H9 (cell line): ENCODE measurements at places on chromosomes 12 and 14.

DNA sequence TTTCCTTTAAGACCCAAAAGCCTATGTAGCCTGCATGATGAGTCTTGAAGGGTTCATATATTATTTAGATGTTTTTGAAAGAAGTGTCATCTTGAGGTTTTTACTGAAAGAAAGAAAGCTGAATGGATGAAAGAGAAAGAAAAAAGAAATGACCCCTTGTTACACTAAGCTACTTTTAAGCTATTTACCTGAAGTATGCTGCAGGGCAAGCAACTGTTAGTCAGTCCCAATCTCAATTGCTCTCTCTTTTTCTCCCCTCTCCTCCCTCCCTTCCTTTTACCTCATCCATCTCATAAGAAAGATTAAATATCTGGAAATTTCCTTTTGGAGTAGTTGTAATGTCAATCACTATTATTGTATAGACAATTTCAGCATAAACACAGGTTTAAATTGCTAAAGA, 512.4 kb downstream of the TMTC2 start:
- H3K36me3 ChIP-seq: peaks cover 5% of the 10 kb centered on the region
- no peak overlapping the region for H3K4me3 ChIP-seq
- DNase-seq: no peak
- H3K27me3 ChIP-seq: no peaks in the 10 kb centered on the region
- peak overlapping the region; percentile 25 for H3K27ac ChIP-seq

DNA sequence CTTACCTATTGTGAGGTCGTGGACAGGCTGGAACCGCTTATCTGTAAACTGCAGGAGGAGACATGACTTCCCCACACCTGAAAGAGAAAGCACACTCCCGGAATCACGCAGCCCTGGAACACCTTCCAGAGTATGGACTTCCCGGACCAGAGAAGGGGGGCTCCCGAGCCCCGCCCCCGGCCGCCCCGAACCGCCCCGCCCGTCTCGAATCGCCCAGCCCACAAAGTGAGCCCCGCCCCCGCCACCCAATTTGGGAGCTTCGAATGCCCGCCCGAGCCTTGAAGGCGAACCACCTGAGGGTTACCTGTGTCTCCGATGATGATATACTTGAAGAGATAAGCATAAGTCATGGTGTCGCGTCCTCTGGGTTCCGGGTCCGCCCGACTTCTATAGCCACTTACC, 235 bp downstream of the RAB2B start:
- peak overlapping the region; percentile 69 for H3K27ac ChIP-seq
- H3K4me3 ChIP-seq: peak overlapping the region; percentile 98
- no peaks in the 10 kb centered on the region for H3K27me3 ChIP-seq
- DNase-seq: no peak

GRCh38 chr12:122830517-122831214, 4.6 kb upstream of the HIP1R start:
- H3K36me3 ChIP-seq: no peaks in the 10 kb centered on the region
- H3K27me3 ChIP-seq: 0 out of 2 replicates have a peak, but pooled peaks cover 2% of the 10 kb centered on the region
- H3K4me3 ChIP-seq: no peak overlapping the region
- no peak overlapping the region for H3K27ac ChIP-seq
- no peaks in the 10 kb centered on the region for H3K4me1 ChIP-seq

DNA sequence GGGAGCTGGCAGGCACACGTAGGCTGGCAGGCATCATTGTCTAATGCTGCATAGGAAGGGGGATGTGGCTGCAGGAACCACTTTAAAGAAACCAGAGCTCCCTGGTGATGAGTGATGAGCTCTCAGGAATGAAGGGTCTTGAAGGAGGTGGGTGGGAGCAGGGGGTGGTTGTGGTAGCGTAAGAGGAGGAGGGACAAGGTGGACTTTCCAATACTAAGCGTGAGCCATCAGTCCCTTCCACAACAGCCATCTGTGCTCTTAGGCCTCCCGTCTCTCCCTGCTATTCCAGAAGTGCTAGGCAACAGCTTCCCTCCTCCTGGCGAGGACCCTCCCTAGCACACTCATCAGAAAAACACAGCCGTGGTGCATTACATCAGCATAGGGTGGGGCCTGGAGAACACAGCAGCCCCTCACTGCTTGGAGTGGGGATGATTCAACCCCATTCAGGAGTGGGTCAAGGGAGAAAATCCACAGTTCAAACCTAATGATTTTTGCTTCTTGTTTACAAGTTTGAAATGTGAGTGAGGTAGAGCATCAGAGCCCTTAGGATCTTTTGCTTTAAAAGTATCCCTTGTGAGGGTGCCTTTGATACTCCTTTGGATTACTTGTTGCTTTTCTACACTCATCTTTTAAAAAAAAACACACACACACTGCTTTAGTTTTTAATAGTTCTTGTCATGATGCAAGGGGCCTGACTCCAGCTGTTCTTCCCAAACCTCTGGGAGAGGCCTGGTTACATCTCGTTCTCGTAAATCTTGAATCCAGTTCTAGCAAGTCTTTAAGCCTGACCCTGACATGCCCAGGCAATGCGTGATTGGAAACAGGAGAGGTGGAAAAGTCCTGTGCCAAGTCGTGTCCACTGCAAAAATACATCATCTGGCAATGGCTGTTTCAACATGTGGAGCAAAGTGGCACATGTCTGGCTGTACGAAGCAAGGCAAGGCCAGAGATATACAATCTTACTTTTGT, 356.4 kb upstream of the DDHD1 start:
- peaks cover 4% of the 10 kb centered on the region for H3K36me3 ChIP-seq
- H3K4me1 ChIP-seq: no peaks in the 10 kb centered on the region
- peak; percentile 30 for DNase-seq
- no peaks in the 10 kb centered on the region for H3K27me3 ChIP-seq

- no peaks in the 10 kb centered on the region for H3K4me1 ChIP-seq
- H3K27ac ChIP-seq: no peak overlapping the region
- no peaks in the 10 kb centered on the region for H3K27me3 ChIP-seq
- DNase-seq: no peak
- H3K36me3 ChIP-seq: no peaks in the 10 kb centered on the region
Observed at GRCh38 chr12:79140711-79141110, 276.1 kb downstream of the SYT1 start.

- no peak overlapping the region for H3K4me3 ChIP-seq
- H3K36me3 ChIP-seq: no peaks in the 10 kb centered on the region
- no peak for DNase-seq
- no peaks in the 10 kb centered on the region for H3K27me3 ChIP-seq
- no peak overlapping the region for H3K27ac ChIP-seq
- H3K4me1 ChIP-seq: no peaks in the 10 kb centered on the region
Observed at GRCh38 chr12:59980476-59980875, 384.6 kb downstream of the SLC16A7 start.

DNA sequence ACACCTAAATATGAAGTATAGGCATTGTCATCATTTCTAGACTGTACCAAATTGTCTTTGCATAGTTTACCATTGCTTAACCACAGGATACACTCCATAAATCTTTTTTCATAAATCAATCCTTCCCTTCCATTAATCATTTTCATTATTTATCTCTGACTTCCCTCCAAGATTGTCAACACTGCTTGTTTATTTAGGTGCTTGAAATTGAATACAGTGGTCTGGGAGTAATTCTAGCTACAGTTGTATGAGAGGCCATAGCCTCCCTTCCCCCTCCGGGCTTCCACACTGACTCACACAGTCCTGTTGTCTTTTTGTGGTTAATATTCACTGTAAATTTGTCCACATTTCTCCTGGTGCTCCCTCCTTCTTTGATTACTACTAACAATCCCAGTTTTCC, 114.2 kb upstream of the ARID2 start:
- H3K27me3 ChIP-seq: no peaks in the 10 kb centered on the region
- H3K27ac ChIP-seq: no peak overlapping the region
- no peak overlapping the region for H3K4me3 ChIP-seq
- no peaks in the 10 kb centered on the region for H3K4me1 ChIP-seq

DNA sequence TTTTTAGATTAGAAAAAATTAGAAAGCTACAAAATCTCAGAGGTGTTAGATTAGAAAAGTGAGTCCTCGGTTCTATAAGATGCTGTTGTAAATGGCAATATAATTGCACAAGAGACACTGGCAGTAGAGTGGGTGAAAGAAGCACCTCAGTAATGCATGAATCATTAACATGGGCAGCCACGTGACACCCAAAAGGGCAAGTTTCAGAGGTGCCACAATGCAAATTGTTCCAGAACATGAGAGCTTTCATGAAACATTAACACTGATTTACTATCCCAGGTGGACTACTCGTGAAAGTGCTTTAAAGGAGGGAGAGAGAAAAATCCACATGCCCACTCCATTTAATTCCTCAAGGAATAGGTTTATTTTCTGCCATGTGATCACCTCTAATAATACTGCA, 108.4 kb downstream of the PTPRR start:
- no peak overlapping the region for H3K4me3 ChIP-seq
- H3K27me3 ChIP-seq: no peaks in the 10 kb centered on the region
- no peak overlapping the region for H3K27ac ChIP-seq

GRCh38 chr12:54411391-54412241, 7.5 kb downstream of the ITGA5 start:
- H3K27ac ChIP-seq: no peak overlapping the region
- peak; percentile 76 for DNase-seq
- H3K36me3 ChIP-seq: peaks cover 5% of the 10 kb centered on the region; the same call in 1 of the 3 replicates

DNA sequence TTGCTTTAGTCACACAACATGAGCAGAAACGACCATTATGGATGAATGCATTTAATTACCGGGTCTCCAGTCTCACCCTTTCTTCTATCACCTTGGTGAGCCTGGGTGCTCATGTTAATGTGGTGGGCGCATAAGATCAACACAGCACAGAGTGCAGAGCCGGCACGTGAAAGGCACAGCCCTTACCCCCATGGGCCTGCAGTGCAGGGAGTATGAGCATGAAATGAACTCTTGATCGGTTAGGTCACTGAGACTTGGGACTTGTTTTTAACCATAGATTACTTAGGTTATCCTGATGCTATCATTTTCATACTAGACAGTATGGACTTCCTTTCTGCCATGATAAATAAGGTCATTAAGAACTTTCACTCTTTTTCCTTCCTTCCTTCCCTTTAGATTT, 156.8 kb downstream of the CRADD start:
- H3K4me3 ChIP-seq: no peak overlapping the region
- no peaks in the 10 kb centered on the region for H3K36me3 ChIP-seq
- H3K27ac ChIP-seq: no peak overlapping the region

GRCh38 chr12:54585243-54585642, 3.2 kb downstream of the PPP1R1A start:
- peak overlapping the region; percentile 25; the same call in 1 of the 3 replicates for H3K4me3 ChIP-seq
- peaks cover 3% of the 10 kb centered on the region; the same call in 1 of the 2 replicates for H3K4me1 ChIP-seq
- no peak overlapping the region for H3K27ac ChIP-seq
- peaks cover 6% of the 10 kb centered on the region; the same call in 1 of the 2 replicates for H3K36me3 ChIP-seq
- peaks cover 10% of the 10 kb centered on the region; the same call in 1 of the 2 replicates for H3K27me3 ChIP-seq

DNA sequence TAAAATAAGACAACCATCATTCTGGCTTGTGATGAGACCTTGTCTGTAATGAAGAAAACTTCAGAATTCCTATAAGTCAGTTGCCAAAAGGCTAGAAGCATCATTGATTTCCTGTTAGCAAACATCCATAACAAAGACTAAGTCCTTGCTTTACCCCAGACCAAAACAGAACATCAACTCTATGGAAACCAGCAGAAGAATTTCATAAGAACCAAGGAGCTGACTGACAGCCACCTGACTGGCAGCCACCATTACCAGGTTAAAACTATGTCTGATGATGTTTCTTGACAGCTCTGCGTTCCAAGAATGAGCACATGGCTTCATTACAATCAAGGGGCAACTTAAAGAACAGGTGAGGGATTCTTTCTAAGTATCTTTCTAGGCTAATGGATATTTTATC, 29.3 kb downstream of the HECTD4 start:
- no peaks in the 10 kb centered on the region for H3K36me3 ChIP-seq
- DNase-seq: no peak
- H3K27me3 ChIP-seq: no peaks in the 10 kb centered on the region
- H3K27ac ChIP-seq: no peak overlapping the region
- H3K4me3 ChIP-seq: no peak overlapping the region

- H3K4me3 ChIP-seq: no peak overlapping the region
- no peaks in the 10 kb centered on the region for H3K36me3 ChIP-seq
- H3K27me3 ChIP-seq: no peaks in the 10 kb centered on the region
- H3K4me1 ChIP-seq: no peaks in the 10 kb centered on the region
- no peak overlapping the region for H3K27ac ChIP-seq
- DNase-seq: no peak
Observed at GRCh38 chr12:115166698-115167315, 482.8 kb upstream of the TBX3 start.

DNA sequence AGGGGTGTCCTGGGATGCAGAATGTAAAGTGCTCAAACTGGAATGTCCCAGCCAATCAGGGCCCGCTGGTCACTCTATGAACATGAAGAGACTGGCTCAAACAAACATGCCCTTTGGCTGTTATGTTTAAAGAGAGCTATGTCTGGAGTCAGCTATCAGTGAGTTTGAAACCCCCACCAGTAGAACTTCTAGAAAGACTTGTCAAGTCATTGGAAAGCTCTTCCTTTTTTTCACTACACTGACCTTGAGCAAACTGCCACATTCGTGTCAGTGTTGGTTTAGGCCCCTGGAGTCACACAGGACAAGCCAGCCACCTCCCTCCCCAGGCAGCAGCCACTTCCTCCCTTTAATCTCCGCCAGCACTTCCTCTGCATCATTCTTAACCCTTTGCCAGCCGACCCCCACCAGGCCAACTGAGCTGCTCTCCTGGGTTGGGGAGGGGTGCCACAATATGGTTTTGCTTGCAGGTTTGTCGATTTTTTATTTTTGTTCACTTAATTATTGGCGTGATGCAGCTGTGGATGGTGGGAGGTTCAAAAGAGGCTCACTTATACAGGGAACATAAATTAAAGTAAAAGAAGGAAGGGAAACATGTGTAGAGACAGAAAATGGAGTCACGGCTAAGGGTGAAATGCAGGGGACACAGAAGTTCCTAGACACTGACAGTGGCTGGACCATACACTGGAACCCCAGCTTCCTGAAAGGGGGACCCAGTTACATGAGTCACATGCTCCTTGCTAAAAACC, 25.3 kb downstream of the CMKLR1 start:
- H3K4me3 ChIP-seq: no peak overlapping the region
- no peaks in the 10 kb centered on the region for H3K36me3 ChIP-seq
- no peak for DNase-seq
- no peaks in the 10 kb centered on the region for H3K27me3 ChIP-seq

- H3K27me3 ChIP-seq: no peaks in the 10 kb centered on the region
- no peaks in the 10 kb centered on the region for H3K36me3 ChIP-seq
- no peak overlapping the region for H3K27ac ChIP-seq
- no peak overlapping the region for H3K4me3 ChIP-seq
- no peaks in the 10 kb centered on the region; the same call in 1 of the 2 replicates for H3K4me1 ChIP-seq
- peak; percentile 39 for DNase-seq
Observed at GRCh38 chr14:58238252-58239243, 6.1 kb upstream of the PSMA3 start.

- DNase-seq: peak; percentile 79
- peaks cover 6% of the 10 kb centered on the region; the same call in 1 of the 2 replicates for H3K4me1 ChIP-seq
- no peaks in the 10 kb centered on the region for H3K36me3 ChIP-seq
- no peaks in the 10 kb centered on the region for H3K27me3 ChIP-seq
- H3K4me3 ChIP-seq: no peak overlapping the region
- H3K27ac ChIP-seq: no peak overlapping the region
Observed at GRCh38 chr12:5204271-5204670, 160.6 kb downstream of the KCNA5 start.

DNA sequence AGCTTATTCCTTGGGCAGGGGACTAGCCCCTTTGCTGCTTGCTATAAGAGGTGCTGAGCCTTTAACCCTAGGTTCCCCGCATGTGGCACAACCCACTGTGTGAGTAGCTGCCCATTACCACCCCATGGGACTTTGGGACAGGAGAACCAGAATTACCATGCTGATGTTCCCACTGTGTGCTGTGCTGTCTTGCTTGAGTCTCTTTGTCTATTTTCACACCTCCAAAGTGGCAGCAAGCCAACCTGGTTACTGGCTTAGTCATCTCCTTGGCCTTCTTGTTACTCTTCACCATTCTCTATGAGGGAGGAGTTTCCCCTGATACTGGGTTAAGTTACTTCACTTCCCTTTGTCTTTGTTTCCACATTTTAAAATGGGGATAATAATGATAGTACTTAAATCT, 73.4 kb upstream of the ETV6 start:
- H3K4me3 ChIP-seq: no peak overlapping the region
- no peak for DNase-seq
- no peaks in the 10 kb centered on the region for H3K4me1 ChIP-seq
- H3K36me3 ChIP-seq: no peaks in the 10 kb centered on the region
